ENCODE measurements at places on chromosomes 12 and 14.

GRCh38 chr12:2263901-2264300 lies 211.1 kb downstream of the CACNA1C start:
- DNase-seq: no peak

DNA sequence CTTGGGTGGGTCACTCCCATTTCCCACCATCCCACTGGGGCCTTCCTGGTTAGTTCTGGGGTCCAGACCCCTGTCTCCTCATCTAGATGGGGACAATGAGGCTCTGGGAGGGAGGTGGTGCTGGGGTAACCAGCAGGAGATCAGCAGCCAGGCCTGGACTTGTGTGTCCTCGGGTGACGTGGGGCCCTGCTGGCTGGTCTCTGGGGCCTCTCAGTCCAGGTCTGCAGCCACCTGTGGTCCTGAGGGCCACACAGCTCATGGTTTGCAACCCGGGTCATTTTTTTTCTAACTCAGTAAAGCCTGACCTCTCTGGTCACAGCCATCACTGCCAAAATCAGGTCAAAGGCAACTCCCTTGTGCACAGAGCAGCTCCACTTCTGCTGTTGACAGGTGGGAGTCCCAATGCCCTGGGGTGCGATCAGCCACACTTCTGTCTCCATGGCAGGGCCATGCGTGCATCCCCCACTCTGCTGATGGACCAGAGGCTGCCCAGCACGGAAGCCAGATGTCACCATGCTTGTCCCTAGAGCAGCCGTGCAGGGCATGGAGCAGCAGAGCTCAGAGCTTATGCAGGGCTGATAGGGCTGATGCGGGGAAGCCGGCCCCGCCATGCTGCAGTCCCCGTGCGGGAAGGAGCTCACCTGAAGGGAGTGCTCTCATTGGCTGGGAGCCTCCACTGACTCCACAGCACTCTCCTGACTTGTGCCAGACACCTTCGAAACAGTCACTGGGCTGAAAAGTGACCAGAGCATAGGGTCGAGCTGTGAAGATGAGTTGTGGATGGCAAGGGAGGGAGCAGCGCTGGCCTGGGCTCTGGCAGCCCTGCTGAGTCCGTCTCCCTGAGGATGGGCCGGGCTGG lies 250.9 kb downstream of the ADGRD1 start:
- peak; percentile 52 for DNase-seq

GRCh38 chr12:38053655-38054464 lies 262.7 kb upstream of the ALG10B start:
- DNase-seq: no peak

DNA sequence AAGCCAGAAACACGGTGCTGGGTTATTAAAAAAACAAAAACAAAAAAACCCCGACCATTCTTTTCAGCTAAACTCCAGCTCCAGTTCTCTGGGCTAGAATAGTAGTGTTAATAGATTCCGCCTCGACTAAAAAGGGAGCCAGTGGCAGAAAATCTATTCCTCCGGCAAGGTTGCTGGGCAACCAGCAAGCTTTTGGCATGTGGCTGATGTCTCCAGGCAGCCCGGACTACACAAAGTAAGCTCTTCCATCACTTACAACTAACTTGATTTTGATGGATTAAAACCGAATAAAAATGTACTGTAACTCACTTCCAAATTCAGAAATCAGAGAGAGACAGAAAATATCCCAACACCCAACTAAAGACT lies 126.4 kb upstream of the FOXN3 start:
- DNase-seq: peak; percentile 69

- DNase-seq: peak; percentile 89
These were observed 318.4 kb downstream of the RAD51B start for GRCh38 chr14:68137704-68138619.

DNA sequence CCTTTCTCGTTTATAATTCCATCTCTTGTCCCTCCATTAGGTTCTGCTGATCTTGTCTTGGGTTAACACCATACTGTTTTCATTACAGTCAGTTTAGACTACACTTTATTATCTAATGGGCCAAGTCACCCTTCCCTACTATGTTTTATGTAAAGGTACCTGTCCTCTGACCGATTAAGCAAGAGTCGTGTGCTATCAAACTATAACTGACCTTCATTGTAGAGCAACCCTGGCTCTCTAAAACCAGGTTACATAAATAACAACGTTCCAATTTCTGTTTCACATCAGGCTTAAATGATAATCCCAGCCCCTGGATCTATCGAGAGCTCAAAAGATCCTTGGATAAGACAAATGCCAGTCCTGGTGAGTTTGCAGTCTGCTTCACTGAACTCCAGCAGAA lies 16.7 kb downstream of the OAS2 start:
- no peak for DNase-seq

DNA sequence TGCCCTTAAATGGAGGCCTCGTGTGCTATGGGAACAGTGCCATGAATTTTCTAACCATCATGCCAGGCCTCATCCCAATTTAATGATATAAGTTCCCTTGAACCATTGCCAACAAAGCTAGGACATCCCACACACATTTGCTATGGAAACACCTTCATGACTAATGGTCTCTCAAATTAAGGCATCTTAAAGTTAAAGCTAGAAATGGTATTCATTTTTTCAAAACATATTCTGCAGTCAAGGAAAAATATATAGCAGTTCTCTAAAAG lies 117.3 kb downstream of the BTG1 start:
- DNase-seq: no peak

- no peak for DNase-seq
These were observed 6.7 kb upstream of the RNASE10 start for GRCh38 chr14:20498622-20499021.

GRCh38 chr14:21038441-21039422 lies 3.4 kb upstream of the RNASE7 start:
- no peak for DNase-seq

GRCh38 chr12:47367912-47368537 lies 288.3 kb upstream of the AMIGO2 start:
- no peak for DNase-seq

- DNase-seq: no peak
These were observed 10.3 kb downstream of the NFATC4 start for GRCh38 chr14:24378327-24378726.

DNA sequence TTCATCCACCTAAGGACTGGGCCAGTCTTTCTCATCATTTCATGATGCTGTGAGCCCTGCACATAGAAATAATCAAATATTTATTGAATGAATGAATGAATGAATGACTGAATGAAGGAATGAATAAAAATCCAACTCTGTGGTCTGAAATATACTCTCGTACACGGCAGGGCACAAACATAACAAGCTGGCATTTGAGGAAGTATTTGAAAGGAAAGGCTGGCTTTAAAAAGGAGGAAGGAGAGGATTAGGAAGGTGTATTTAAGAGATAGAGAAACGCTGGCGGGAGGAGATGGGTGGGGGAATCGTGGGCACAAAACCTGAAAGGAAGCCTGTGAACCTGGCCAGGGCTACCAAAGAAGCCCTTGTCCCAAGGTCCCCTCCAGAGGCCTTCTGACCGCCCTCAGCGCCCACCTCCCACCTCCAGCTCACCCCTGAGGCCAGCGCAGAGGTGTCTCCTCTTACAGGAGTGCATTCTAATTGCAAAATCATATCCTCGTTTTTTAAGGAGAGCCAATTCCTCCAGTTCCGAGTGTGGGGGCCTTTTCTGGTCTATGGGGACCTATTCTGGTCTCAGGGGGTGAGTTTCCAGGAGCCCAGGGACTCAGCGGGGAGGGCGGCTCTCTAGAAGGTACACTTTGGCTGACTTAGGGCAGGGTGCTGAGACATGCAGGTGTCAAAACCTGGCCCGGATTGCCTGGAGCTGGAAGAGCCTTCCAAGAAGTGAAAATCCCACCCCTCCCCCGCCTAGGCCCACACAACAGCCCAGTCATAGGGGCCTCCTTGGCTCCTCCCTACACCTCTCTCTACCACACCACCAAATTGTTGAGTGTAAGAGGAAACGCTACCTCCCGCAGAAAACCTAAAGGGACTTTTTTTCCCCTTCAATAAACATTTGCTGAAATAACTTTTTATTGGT lies 8.7 kb upstream of the JDP2 start:
- peak; percentile 76 for DNase-seq

Measured in ecto neural progenitor cell (in vitro differentiated cells).